AG04449 (cell line): ENCODE measurements at places on chromosomes 1 and 21.

- DNase-seq = peak; percentile 55
These were observed 4.5 kb upstream of the SRSF10 start for GRCh38 chr1:23984417-23985186.

DNA sequence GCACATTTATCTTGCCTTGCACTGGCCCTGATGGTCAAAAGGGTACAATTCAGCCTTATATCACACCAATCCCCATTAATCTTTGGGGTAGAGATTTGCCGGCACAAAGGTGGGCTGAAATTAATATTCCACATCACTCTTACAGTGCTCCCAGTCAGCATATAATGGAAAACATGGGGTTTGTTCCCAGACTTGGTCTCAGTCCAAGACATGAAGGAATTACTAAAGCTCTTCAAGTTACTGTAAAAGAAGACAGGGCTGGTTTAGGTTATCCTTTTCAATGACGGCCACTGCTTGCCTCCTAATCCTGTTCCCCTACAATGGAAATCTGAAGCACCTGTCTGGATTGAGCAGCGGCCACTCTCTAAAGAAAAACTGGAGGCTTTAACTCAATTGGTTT is 160.7 kb downstream of the IER5 start:
- no peak for DNase-seq

- DNase-seq = no peak
These were observed 10.1 kb downstream of the FMO5 start for GRCh38 chr1:147214842-147215539.

DNA sequence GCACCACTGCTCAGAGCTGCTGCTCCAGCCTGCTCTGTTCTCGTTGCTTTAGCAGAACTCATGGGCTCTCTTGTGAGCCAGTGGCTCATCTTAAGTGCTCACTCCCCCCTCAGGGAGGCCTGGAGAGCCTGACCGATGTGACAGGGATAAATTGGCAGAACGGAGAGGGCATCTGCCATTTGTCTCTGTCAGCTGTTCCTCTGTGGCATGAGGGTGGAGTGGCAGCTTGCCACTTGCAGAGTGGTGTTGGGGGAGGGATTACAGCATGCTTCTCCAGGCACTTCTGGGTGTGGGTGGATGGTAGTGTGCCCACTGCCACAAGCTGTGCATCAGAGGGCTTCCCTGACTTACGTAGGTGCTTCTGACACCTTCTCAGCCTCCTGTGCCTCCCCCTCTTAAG is 229.5 kb downstream of the PAPPA2 start:
- no peak for DNase-seq

- no peak for DNase-seq
These were observed 432 bp downstream of the AKT3 start for GRCh38 chr1:243849421-243850201.

DNA sequence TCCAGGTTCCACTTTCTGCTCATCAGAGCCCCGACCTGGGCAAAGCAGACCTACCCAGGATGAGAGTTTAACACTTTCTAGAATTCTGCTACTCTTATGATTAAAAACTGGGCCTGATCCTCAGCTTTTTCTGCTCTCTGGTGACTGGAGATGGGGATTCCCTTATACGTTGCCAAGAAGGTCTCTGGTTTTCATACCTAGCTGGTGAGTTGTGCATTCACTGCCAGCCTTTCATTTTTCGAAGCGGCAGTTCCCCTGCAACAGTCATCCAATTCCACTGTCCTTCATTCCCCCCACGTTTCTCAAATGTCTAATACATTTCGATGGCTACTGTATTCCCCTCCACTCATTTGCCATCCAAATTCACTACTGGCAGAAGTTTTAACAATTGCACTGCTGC is 135.3 kb downstream of the ADSS2 start:
- DNase-seq = no peak

DNA sequence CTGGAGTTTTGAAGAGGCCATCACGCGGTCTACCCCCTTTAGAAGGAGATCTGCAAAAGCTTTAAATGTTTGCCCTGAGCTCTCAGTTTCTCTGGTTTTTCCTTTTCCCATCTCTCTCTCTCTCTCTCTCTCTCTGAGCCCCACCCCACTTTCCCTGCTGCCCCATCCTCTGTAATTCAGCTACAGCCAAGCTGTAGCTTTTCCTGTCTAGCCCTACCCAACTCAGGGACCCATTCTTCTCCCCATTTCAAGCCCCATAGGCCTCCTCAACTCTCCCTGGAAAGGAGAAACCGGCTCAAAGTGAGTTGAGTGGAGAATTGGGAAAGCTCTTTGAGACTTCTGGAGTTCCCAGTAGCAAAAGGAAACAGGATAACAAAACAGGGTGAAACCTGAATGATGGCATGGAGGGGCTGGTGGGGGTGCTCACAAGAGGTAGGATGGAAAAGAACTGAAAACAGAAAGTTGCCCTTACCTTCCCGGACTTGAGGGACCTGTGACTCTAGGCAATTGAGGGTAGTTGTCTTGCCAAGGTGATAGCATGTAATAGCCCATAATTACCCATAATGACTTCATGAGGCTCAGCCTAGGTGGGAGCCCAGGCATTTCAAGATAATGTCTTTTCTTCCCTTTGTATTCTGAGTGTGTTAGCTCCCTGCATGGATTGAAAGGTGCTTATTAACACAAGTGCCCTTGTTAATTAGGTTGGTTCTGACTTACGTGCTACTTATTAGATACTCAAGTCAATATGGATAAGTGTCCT is 84.9 kb downstream of the SLC16A1 start:
- no peak for DNase-seq

DNA sequence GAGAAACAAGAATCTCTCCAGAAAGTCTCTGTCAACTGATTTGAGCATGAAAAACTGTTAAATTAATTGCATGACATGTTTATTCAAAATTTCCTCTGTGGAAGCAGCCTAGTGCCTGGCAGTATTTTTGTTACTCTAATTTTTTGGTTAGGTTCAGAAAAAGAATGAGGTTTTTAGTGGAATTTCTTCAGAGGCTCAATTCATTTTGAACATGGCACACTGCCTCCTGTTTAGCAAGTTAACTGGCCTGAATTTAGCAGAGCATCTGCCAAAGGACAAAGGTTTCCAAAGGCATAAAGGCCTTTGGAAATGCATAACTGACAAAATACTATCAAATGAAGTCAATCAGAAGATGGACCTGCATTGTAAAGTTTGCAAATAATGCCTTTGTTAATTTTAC is 1326.5 kb downstream of the PLA2G4A start:
- no peak for DNase-seq

- DNase-seq = peak; percentile 83
These were observed 271.6 kb upstream of the SGIP1 start for GRCh38 chr1:66262208-66262963.

- no peak for DNase-seq
These were observed 110.7 kb downstream of the VPS13D start for GRCh38 chr1:12340544-12340930.

DNA sequence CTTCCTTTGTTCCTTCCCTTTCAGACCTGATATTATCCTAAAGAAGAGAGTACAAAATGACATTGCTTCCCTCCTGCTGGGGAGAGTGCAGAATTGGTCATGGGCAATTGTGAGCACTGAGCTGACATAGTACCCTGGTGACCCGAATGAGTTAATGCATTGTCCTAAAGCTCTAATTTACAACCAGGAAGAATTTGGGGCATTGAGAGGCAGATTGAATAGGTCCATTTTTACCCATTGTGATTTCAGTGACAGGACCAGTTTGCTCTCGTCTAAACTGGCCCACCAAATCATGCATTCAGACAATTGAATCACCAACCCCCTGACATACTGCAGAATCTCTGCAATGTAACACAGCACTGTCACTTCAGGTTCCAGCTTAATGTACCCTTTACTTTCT is 497.4 kb downstream of the DPYD start:
- DNase-seq = no peak

DNA sequence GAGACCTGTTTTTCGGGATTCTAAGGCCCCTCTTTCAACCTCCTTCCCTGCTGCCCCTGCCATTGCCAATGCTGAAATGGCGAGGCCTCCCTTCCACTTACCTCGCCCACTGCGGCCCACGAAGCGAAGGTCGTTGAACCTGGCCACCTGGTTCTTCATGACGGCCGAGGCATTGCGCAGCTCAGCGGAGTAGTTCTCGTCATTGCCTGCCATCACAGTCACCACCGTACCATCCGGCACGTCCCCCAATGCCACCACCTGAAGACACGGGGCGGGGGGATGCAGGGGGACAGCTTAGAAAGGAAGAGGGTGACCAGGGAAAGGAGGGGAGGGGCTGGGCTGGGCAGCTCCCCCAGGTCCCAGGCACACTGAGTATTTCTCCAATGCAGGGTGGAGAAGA is 2.6 kb downstream of the RUNX3 start:
- DNase-seq = no peak

GRCh38 chr1:224623743-224624333 is 7.7 kb downstream of the CNIH3 start:
- peak; percentile 58 for DNase-seq

- DNase-seq = no peak
These were observed 191.3 kb downstream of the TGFB2 start for GRCh38 chr1:218536296-218536986.

DNA sequence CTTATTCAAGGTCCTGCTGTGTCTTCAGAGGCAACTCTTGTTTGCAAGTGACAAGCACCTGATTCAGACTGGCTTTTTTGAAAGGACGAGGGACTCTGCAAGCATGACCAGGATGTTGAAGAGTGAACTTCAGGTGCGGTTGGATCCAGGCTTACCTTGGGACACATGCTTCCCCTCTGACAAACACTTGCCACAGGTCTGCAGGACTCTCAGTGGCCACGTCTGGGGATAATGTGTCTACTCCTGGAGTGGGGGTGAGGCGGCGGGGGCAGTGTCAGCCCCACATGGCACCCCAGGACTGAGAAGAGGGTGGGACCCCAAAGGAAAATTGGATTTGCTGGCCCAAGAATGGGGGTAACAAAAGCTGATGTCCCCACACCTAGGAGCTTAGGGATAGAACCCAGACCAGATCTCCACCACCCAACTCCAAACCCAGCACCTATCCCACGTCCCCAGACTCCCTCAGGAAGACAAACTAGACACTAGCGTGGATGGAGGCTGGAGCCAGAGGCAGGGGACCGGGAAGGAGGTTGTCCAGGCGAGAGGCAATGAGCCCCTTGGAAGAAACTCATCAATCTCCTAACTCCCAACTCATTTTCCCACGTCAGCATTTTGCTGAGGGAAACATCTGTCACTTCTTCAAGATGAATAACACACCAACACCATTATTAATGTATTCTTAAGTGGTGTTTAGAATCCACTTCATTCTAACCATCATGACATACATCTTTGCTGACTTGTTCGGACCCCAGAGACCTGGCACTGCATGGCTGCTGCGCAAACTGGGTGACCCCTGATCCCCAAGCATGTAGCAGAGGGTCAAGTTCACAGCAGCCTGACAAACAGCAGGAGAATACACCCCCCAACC is 32.0 kb upstream of the LAPTM5 start:
- no peak for DNase-seq

DNA sequence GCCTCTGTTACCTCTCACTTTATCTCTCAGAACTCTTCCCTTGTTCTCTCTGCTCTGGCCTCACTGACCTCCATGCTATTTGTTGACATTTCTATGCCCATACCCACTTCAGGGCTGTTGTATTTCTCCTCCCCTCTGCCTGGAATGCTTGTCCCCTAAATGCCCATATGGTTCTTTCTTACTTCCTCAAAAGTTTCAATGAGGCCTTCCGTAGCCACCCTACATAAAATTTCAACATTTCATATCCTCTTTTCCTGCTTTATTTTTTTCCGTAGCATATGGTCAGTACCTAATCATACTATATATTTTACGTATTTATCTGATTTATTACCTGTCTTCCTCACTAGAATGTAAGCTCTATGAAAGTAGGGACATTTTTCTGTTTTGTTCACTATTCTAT is 47.1 kb upstream of the ZYG11A start:
- no peak for DNase-seq

- no peak for DNase-seq
These were observed 6.1 kb downstream of the AK2 start for GRCh38 chr1:33030575-33030974.

DNA sequence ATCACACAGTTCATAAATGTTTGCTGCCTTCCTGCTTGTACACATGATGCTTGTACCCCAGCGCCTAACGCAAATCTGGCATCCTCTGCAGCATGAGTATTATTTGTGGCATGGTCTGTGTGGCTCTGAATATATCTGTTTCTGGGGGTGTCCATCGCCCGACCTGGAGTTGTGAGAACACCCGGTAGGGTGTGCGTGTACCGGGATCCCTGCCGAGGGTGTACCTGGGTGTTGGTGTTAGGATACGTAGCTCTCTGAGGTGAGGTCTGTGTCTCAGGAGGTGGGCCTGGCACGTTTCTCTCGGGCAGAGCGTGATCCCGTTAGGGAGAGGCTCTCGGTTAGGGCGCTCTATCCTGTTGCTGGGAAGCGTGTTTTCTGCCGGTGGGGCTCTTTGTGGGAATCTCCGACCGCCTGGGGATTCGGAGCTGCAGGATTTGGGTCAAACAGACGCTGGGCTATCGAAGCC is 10.4 kb upstream of the CDC20 start:
- no peak for DNase-seq

GRCh38 chr1:185921636-185922035 is 187.4 kb downstream of the HMCN1 start:
- no peak for DNase-seq

DNA sequence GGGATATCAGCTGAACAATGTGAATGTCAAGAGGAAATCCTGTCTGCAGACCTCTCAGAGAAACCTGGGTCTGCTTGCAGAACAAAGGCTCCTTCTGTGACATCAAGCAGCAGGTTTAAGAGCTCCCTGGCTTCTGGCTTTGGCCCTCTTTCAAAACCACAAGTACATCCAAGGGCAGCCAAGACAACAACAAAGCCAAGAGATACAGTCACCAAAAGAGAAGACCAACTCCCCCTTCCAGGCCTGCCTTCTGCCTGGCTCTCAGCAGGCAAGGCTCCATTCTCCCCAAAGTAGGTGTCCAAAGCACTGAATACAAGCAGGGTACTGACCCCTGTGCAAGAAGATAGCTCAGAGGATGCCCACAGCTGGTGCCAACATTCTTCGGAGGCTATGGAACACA is 11.5 kb downstream of the BCAR3 start:
- DNase-seq = no peak

- DNase-seq = no peak
These were observed 137.8 kb downstream of the KIF26B start for GRCh38 chr1:245292553-245292952.

DNA sequence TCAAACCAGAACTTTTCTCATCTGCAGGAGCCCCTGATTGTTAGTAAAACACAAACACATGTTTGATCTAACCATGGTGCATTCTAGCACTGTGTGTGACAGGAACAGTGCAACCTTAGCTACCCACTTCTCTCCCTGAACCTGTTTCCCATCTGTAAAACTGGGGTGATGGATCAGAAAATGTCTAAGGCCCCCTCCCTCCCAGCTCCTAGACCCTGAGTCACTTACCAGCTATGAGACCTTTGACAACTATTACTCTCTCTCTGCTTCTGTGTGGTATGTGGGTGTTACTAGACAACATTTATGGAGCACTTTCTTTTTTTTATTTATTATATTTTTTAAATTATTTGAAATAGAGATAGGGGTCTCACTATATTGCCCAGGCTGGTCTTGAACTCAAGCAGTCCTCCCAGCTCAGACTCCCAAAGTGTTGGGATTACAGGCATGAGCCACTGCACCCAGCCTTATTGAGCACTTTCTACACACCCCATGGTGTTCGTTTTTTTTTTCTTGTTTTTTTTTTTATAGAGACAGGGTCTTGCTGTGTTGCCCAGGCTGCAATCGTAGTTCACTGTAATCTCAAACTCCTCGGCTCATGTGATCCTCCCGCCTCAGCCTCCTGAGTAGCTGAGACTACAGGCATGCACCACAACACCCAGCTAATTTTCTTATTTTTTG is 2.6 kb downstream of the INPP5B start:
- no peak for DNase-seq

GRCh38 chr1:4652631-4653327 is 1.6 kb upstream of the AJAP1 start:
- DNase-seq = no peak
